CD4-positive, alpha-beta T cell treated with Interleukin-4 for 1 hour (primary cell): ENCODE measurements at places on chromosomes 7 and 10.

- DNase-seq = no peak
These were observed 26.7 kb upstream of the FGFR2 start for GRCh38 chr10:121624836-121625486.

DNA sequence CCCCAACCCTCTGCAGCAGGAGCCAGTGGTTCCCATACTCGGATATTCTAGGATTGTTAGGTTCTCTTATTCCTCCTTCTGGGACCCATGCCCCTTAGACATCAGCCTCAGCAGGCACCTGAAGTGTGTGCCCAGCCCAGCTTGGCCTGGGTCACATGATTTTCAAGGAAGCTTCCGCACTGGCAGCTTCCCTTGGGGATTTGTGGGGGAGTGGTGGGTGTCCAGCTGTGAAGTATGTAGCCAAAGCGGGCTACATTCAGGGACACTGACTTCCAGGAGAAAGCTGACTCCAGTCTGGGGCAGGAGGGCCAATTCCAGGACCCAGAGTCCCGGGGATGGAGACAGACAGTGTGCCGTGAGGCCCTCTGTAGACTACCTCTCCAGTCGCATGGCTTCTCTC is 1.3 kb downstream of the LDB1 start:
- DNase-seq = peak; percentile 45

DNA sequence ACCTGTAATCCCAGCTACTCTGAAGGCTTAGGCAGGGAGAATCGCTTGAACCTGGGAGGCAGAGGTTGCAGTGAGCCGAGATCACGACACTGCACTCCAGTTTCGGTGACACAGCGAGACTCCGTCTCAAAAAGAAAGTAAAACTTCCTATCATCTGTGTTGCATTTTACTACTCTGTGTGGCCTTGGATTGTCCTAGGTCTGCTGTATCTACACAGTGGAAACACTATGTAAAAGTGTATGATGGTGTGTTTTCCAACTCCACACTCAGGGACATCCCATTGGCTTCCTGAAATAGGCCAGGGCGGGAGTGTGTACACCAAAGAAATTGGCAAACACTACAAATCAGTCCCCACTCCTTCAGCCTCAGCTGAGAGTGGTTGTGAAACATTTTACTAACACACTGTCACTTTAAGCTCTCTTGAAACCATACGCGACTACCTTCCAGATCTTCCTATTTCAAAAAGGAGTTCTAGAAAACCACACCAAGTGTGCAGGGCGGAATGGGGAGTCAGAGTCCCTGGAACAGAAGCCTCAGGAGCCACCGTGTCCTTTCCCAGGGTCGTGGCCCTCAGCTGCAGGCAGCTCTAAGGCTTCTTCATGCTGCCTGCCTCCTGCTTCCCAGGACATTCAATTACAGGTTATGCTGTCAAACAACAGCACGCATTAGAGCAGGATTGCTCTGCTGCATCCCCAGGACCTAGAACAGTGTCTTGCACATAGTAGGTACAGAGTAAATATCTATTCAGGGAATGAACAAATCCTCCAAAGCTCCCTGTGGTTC is 275.4 kb downstream of the PARD3 start:
- no peak for DNase-seq

DNA sequence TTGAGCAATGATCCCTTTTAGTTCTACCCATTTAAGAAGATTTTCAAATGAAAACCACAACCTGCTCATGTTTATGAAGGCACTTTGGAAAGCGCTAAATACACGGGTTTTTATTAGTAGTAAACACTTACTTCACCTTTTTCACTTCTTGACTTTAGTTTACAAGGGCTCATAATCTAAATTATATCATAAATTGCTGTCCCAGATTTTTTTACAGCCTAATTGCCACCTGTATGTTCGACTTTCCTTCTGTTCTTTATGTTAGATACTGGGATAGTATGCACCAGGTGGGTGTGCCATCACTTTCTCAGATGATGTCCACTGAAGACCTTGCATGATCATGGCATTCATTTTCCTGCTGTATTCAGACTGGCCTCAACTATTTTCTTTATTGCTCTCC is 22.5 kb downstream of the CFTR start:
- no peak for DNase-seq

DNA sequence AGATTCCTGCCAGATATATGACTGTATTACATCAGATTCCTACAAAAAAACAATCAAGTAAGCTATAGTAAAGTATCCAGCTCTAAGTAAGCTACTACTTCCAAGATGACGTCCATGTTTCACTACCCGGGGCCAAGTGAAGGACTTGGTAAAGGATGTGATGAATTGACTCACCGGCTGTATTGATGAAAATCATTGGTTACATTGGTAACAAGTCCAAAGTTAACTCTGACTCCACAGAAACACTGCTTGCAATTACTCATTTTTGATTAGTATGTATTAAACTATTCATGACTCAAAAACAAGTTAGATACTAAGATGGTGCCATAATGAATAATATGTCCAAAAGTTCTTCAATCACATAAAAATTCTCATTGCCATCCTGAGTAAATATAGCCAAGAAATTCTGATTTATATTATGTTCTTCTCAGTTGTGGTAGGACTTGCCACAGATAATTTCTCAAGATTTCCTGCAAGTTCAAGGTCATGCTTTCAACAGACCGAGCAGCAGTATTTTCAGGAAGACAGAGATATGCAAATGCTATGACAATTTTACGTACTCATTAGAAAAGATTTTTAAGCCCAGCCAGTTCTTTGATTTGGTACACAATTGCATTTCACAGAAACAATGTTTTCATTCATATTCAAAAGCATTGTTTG is 12.6 kb upstream of the DNAJC1 start:
- no peak for DNase-seq

DNA sequence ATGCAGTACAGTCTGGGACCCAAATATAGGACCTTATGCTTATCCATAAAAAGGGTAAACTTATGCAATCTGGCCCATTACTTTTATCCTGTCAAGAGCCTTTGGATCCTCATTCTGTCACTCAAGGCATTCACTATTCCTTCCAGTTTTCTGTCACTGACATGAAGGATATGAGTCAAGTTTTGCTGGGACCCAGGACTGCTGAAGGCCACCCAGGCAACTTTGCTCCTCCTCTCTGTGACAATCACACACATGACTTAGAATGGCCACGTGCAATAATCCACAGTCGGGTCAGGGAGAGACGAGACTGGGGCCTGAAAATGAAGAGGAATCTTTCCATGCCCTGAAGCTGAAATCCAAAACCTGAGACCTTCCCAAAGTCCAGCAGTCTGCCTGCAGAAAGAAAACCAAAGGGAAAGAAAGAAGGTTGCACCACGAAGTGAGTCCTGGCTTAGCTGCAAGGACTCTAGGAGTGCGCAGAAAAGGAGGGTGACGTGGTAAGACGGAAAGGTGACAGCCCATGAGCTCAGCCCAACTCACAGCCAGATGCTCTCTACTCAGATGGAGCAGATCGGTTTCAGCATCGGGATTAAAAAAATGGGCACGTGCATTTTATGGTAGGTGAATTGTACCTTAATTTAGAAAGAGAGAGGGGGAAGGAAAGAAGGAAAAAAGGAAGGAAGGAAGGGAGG is 67.2 kb downstream of the VOPP1 start:
- DNase-seq = no peak
